Renal pelvis (tissue), 12 donors: ENCODE measurements at places on chromosomes 3 and 15. TPM values are rescaled to one million over a fixed set of nuclear protein-coding genes. Genes with fewer than 3 reads are reported as not detected.

DNA sequence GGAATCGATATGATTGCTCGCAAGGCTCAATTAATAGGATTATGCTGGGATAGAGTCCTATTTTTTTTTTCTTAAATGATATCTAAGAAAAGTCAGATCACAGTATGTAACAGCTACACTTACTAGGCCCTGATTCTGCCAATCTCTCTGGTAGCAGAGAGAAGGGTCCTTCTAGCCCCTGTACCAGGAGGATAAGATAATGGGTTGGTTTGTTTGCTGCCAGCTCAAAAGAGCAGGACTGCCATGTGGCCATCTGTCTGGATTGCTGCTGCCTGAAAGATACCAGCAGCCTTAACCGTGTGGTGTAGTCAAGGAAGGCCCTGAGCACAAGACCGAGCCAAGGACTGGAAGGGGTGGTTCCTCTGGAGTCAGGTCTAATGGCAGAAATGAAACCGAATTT lies 236.4 kb downstream of the KLF13 start:
- no peak for DNase-seq

Gene BAHD1
- 27.7 TPM for polyA plus RNA-seq

Gene GPR171
- not detected for polyA plus RNA-seq

GRCh38 chr15:40871749-40872617 lies 2.1 kb downstream of the RHOV start:
- no peak for DNase-seq

DNA sequence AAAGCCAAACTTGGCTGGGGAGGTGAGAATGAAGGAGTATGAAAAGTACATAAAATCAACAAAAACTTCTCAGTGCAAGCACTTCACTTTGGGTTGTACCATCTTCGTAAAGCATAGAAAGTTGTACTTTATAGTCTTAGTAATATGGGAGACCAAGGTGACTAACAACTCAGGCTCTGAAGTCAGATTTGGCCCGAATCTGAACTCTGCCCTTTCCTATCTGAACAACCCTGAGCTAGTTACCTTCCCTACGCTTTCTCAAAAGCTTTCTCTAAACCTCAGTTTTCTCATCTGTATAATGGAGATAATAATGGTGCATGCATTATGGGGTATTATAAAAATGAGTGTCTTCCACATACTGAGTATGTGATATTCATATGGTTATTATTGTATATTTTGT lies 285.4 kb upstream of the UMPS start:
- no peak for DNase-seq

GRCh38 chr15:42313463-42313862 lies 40.2 kb upstream of the TMEM87A start:
- DNase-seq: no peak

GRCh38 chr15:82043796-82044372 lies 1.9 kb downstream of the MEX3B start:
- DNase-seq: no peak

DNA sequence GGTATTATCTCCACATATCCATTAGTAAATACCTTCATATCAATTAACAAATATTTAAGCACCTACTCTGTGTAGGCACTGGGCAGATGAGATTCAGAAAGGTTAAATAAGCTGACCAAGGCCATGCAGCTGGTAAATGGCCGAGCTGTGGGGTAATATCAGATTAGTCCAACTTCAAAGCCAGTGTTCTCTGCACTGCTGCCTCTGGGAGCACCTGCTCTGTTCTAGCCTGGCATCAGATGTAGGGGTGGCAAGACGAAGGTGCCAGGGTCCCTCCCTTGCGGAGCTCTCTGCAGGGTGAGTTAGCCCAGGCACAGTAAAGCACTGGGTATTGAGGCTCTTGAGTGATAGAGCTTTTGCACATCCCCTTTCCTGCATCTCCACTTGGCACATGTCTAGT lies 5.5 kb downstream of the TATDN2 start:
- no peak for DNase-seq

GRCh38 chr15:47377465-47377864 lies 339.8 kb upstream of the SEMA6D start:
- no peak for DNase-seq

Gene SAMD7
- not detected for polyA plus RNA-seq

DNA sequence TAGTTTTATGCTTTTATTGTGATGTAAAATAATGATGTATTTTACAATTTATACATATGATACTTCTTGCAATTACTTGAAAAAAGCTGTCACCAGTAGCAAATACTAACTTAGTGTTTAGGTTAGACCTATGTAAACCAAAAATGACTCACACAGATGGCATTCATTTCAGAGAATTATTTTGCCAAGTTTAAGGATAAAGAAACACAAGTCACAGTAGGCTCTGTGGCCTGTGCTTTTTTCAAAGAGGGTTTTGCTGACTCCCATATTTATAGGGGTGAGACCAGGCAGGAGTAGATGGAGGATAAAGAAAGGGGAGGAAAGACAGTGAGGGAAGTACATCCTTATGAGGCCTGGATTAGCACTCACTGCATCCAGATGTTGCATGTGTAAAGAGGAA lies 356.6 kb upstream of the NPAP1 start:
- DNase-seq: no peak

Gene ADGRG7
- polyA plus RNA-seq: 0.25 TPM

Gene DGKG
- polyA plus RNA-seq: 0.47 TPM

GRCh38 chr3:136753326-136753939 lies 1.3 kb upstream of the STAG1 start:
- no peak for DNase-seq

Gene CMC1
- polyA plus RNA-seq: 28.0 TPM
